ENCODE measurements at places on chromosomes 12 and 14.

DNA sequence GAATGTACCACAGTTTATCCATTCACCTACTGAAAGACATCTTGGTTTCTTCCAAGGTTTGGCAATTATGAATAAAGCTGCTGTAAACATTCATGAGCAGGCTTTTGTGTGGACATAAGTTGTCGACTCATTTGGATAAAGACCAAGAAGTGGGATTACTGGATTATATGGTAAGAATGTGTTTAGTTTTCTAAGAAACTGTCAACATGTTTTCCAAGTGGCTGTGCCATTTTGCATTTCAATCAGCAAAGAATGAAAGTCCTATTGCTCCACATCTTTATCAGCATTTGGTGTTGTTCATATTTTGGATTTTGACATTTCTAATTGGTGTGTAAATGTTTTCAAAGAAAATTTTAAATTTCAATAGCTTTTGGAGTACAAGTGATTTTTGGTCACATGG lies 27.3 kb upstream of the KLRF1 start:
- no peak for DNase-seq
- no peak overlapping the region for H3K27ac ChIP-seq
- H3K4me3 ChIP-seq: no peak overlapping the region
- peaks cover 28% of the 10 kb centered on the region for H3K4me1 ChIP-seq
- peaks cover 2% of the 10 kb centered on the region for H3K27me3 ChIP-seq

DNA sequence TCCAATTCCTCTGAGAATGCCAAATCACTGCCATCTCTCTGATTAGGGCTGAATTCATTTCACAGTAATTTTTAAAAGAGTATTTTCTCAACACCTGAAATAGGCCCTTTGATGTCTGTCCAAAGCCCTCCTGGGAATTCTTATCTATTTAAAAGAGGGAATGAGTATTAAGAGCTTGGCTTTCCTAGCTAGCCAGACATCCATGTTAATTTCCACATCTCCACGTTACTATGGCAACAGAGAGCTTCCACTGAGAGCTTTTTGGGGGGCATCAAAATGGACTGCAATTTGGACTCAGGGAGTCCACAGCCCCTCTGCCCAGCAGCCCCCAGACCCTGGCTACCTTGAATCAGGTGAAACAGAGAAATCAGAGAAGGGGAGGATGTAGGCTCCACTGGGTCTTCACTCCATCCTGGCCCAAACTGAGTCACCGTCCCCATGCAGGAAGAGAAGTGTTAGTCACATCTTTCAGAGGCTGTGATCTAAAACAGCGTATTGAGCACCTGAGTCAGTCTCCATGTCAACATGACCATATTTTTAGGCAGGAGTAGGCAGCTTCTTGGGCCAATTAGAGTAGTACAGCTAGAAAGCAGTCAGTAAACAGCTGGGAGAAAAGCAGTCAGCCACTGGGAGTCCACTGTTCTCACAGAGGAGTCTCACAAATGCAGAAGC lies 7.0 kb upstream of the FICD start:
- DNase-seq: no peak
- H3K4me1 ChIP-seq: peaks cover 12% of the 10 kb centered on the region
- no peak overlapping the region for H3K4me3 ChIP-seq
- H3K27me3 ChIP-seq: peaks cover 28% of the 10 kb centered on the region

DNA sequence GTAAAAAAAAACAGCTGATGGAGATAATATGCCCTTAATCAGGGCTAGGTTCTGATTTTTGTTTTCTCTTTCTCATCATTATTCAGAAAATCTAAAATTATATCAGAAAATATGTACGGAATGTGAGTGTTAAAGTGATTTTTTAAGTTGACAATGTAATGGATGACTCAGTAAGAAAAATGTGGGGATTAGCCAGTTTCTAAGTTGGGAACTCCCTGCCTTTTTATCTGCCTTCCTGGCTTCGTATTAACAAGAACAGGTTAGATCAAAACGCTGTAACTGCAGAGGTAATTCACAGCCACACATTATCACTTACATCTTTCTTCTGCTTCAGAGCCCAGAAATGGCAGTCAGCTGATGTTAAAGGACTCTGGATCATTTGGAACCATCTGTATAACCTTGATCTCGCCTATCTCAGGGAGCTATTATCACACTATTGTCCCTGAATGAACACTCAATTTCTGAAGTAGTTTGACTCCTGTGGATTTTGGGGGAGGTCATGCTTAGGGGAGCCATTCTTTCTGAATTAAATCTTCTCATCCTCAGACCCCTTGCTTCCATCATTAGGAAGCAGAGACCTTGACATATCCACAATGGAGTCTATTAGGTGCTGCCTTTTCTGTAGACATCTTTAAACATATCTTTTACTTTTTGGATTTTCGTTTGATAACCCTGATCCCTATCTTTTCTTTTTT lies 135.7 kb upstream of the SLC16A7 start:
- H3K27me3 ChIP-seq: peaks cover 2% of the 10 kb centered on the region
- H3K4me3 ChIP-seq: no peak overlapping the region
- H3K4me1 ChIP-seq: no peaks in the 10 kb centered on the region
- DNase-seq: no peak

- no peak for DNase-seq
- H3K27me3 ChIP-seq: peaks cover 18% of the 10 kb centered on the region
- H3K36me3 ChIP-seq: peaks cover 5% of the 10 kb centered on the region
- H3K27ac ChIP-seq: no peak overlapping the region
- no peak overlapping the region for H3K4me3 ChIP-seq
Measured at GRCh38 chr14:94992046-94992445, 165.3 kb downstream of the DICER1 start.

- DNase-seq: no peak
- no peak overlapping the region for H3K27ac ChIP-seq
- H3K4me3 ChIP-seq: no peak overlapping the region
Measured at GRCh38 chr14:99116741-99117295, 155.2 kb downstream of the BCL11B start.

DNA sequence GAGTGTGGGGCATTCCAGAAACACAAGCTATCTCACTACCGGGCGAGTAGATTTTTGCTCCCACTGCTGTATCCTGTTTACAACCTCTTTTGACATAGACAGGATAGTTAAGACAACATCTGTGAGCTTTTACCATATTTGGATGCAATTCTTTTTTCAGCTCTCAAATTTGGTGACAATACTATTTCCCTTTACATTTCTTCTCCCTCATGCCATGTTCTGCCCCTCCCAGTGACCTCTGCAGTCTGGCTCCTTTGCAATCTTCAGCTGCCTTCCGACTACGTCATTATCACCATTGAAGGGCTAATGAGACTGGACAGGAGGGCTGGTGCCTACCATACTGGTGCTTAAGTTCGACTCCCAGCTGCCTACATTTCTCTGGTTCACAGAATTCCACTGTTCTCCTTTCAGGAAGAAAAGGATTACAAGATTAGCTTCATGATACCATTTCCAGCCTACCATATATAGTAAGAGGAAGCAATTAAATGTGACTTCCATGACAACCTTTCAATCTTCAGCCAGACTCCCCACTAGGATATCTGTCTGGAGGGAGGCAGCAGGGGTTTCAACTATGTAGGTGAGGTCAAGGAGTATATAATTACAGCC lies 251.6 kb downstream of the PHLDA1 start:
- H3K4me1 ChIP-seq: peaks cover 19% of the 10 kb centered on the region
- no peak for DNase-seq
- no peaks in the 10 kb centered on the region for H3K27me3 ChIP-seq

- H3K36me3 ChIP-seq: no peaks in the 10 kb centered on the region
- H3K4me1 ChIP-seq: no peaks in the 10 kb centered on the region
- no peak for DNase-seq
- no peaks in the 10 kb centered on the region for H3K27me3 ChIP-seq
- no peak overlapping the region for H3K27ac ChIP-seq
- no peak overlapping the region for H3K4me3 ChIP-seq
Measured at GRCh38 chr12:130456375-130457199, 118.9 kb downstream of the PIWIL1 start.

DNA sequence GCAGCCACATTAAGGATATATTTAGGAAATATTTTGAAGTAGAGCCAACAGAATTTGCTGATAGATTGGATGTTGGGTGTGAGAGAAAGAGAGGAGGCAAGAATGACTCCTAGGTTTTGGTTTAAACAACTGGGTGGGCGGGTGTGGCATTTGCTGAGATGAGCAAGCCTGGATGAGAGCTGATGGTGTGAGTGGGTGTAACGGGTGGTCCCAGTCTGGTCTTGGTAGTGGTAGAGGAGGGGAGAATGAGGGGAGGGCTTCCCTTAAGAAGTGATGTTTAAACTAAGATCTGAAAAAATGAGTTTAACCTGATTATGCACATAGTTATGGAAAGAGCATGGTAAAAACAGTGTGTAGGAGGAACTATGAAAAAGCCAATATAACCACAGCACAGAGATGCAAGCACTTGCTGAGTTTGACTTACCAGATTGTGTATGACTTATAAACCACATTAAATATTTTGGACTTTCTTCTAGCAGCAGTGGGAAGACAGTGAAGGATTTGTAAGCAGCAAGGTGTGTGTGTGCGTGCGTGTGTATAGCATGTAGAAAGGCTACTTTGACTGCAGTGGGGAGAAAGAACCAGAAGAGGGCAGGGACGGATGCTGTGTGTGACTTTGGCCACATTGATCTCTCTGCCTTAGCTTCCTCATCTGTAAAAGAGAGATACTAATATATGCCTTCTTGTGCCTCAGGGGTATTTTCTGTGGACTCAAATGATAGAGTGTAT lies 139.7 kb downstream of the PRIMA1 start:
- H3K27ac ChIP-seq: no peak overlapping the region
- no peaks in the 10 kb centered on the region for H3K4me1 ChIP-seq
- H3K36me3 ChIP-seq: no peaks in the 10 kb centered on the region

- DNase-seq: no peak
- no peaks in the 10 kb centered on the region for H3K36me3 ChIP-seq
- no peak overlapping the region for H3K4me3 ChIP-seq
- no peaks in the 10 kb centered on the region for H3K27me3 ChIP-seq
- H3K4me1 ChIP-seq: no peaks in the 10 kb centered on the region
Measured at GRCh38 chr14:29311983-29312382, 545.4 kb downstream of the FOXG1 start.

- no peak for DNase-seq
- no peak overlapping the region for H3K4me3 ChIP-seq
- H3K4me1 ChIP-seq: no peaks in the 10 kb centered on the region
Measured at GRCh38 chr14:74599946-74600345, 12.1 kb downstream of the LTBP2 start.

- H3K4me1 ChIP-seq: peaks cover 25% of the 10 kb centered on the region
- no peaks in the 10 kb centered on the region for H3K36me3 ChIP-seq
- H3K27me3 ChIP-seq: peaks cover 11% of the 10 kb centered on the region
- no peak for DNase-seq
- no peak overlapping the region for H3K27ac ChIP-seq
Measured at GRCh38 chr12:67701121-67701520, 52.6 kb downstream of the DYRK2 start.

DNA sequence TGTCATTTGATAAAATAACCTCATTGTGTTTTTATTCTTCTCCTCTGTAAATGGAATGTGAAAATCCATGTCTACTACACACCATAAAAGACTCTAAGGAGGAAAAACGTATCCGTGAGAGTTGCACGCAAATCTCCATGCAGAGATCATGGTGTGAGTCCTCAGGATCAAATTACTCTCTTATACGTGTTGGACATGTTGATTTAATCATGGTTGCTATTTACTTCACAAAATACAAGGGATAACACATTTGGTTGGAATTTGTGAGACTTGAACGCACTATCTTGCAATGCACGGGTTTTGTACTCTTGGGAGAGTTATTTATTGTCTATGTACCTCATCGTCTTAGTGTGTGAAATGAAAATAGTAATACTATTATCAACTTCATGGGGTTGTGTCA lies 128.0 kb upstream of the RASSF8 start:
- no peak overlapping the region for H3K27ac ChIP-seq
- DNase-seq: no peak
- H3K27me3 ChIP-seq: peaks cover 12% of the 10 kb centered on the region
- no peaks in the 10 kb centered on the region for H3K4me1 ChIP-seq
- no peak overlapping the region for H3K4me3 ChIP-seq

DNA sequence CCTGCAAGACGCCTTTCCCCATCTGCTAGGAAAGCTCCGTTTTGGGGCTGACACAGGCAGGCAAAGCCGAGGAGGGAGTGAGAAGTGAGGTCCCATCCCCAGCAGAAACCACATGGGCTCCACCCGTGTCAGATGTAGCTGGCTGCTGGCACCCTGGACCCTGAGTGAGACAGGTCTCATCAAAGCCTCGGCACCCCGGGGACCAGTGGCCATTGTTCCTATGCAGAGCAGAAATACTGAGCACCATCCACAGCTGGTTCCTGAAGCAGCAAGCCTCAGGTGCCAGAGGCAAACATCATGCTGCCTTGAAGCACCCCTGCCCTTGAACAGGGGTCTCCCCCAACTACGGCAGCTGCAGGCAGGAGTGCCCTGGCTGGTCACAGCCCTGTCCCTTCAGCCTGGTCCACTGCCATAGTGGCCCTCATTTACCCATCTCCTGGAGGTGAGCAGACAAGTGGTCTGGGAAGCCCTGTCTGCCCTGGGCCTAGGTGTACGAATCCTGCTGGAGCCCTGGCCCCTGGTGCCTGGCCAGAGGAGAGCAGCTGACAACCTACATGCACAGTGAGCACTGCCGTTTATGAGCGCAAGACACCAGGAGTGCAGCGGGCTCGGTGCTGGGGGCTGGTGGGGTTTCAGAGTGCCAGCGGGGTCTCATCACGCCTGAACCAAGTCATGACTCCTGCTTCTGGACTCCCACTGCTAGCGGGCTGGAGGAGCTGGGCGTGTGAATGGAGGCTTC lies 289.8 kb upstream of the RTL1 start:
- DNase-seq: no peak
- H3K4me1 ChIP-seq: no peaks in the 10 kb centered on the region
- H3K4me3 ChIP-seq: no peak overlapping the region

DNA sequence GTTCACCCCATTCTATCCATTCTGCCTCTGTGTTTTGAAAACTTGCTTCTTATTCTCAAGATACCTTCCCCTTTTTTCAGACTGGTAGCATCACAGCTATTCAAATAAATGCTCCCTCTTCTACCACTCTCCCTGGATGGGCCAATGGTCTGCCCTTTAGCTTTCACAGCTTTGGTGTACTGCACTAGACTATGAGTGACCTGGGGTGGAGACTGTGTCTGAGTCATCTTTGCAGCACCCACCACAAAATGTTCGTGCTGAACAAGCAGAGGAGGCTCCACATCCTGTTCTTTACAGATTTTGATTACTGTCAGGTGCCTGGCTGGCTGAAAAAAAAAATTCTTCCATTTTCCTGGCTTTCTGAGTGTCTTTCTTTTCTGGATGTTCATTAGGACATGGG lies 1104.1 kb upstream of the TMEM132C start:
- peak overlapping the region; percentile 74 for H3K4me3 ChIP-seq
- H3K27me3 ChIP-seq: no peaks in the 10 kb centered on the region
- peaks cover 18% of the 10 kb centered on the region for H3K36me3 ChIP-seq
- H3K27ac ChIP-seq: peak overlapping the region; percentile 60
- DNase-seq: no peak
- H3K4me1 ChIP-seq: peaks cover 42% of the 10 kb centered on the region

DNA sequence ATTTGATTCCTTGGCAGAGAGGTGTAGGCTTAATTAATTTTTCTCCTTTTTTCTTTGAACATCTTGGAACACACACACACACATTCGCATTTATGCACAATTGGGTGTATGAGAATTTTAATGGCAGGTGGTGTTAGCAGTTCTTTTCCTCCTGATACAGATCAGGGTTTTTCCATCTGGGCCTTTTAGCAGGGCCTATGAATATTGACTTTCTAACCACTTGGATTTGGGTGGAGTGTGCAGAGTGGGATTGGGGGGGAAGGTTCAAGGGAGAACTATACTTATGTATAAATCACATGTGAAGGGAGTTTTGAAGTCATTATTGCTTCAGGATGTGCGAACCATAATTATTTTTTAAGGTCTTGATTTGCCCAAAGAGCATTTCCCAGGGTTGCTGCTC lies 28.9 kb downstream of the NTF3 start:
- no peaks in the 10 kb centered on the region for H3K36me3 ChIP-seq
- H3K4me1 ChIP-seq: no peaks in the 10 kb centered on the region
- H3K4me3 ChIP-seq: no peak overlapping the region
- no peak overlapping the region for H3K27ac ChIP-seq
- H3K27me3 ChIP-seq: peaks cover 28% of the 10 kb centered on the region
